ENCODE measurements at places on chromosomes 16 and 17. TPM values are rescaled to one million over a fixed set of nuclear protein-coding genes. Genes with fewer than 3 reads are reported as not detected.

Gene NPIPA5
- total RNA-seq: 21.7 TPM

Gene TP53TG3
- 0.67 TPM for total RNA-seq

Gene SLC52A1
- not detected for total RNA-seq

Gene CCT6B
- total RNA-seq: 2.7 TPM

Gene TPSAB1
- not detected for total RNA-seq

Gene CHST4
- 0.58 TPM for total RNA-seq
